ENCODE measurements at places on chromosomes 2 and 18.
A peak's percentile ranks its signal among the peaks of the same experiment; 100 is the strongest.

- DNase-seq, result no peak
Measured at GRCh38 chr18:79578396-79579260, 101.0 kb upstream of the CTDP1 start.

- DNase-seq, result no peak
Measured at GRCh38 chr2:86305195-86305914, 32.1 kb downstream of the REEP1 start.

- DNase-seq, result no peak
Measured at GRCh38 chr2:43303889-43304288, 77.5 kb upstream of the ZFP36L2 start.

DNA sequence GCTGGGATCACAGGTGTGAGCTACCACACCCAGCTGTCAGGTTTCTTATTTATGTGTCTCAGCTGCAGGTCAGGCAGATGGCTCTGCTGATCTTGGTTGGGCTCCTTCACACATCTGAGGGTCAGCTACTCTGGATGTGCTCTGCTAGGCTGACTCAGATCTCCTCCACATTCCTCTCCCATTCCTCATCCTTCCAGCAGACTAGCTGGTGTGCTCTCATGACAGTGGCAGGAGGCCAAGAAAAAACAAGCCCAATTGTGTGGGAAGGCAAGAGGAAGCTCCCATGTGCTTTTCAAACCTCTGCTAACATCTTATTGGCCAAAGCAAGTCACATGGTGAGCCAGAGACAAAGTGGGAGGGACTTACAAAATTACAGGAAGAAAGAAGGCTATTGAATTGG lies 11.7 kb upstream of the MSH6 start:
- peak; percentile 73 for DNase-seq

DNA sequence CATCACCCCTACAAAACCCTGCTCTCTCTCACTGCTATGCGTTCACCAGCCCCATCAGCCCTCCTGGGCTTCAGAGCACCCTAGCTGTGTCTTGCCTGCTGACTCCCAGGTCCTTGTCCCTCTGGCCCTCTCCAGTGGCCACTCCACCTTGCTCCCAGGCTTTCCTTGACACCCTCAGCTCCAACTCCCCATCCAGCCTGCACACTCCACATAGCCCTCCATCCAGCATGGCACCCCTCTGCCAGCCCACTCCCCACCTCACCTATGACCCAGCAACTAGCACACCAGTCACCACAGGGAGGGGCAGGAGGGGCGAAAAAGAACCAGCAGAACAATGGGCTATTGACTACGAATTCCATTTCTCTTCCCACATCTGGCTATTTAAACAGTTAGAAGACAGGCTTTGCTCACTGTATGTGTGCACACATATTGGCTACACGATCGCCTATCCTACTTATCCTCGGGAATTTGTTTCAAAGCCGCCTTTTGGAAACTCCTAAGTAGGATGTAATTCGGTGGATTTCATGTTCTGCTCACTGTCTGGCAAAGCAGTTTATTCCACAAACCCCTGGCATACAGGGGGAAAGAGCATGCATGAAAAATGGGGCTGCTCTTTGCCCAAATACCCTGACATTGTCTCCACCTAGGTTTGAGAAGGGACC lies 195.3 kb downstream of the SMAD2 start:
- DNase-seq, result no peak

GRCh38 chr18:76134628-76135027 lies 360.4 kb downstream of the ZNF516 start:
- DNase-seq, result no peak

DNA sequence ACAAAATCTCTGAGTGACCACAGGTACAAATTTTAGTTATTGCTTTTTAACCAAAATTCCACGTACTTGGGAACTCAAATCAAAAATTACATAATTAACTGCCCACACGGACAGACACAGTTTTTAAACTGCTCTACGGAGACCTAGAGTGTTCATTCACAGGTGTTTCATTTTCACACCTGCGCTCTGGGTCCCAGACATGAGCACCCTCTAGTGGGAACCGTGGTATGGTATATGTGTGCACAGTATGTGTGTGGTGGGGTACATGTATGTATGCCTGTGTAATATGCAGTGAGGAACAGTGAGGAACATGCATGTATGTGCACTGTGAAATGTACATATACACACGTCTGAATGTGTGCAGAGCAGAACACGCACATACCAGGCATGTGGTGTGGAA lies 65.0 kb downstream of the PPP4R1 start:
- DNase-seq, result no peak

GRCh38 chr2:233090879-233091278 lies 30.7 kb downstream of the INPP5D start:
- DNase-seq, result no peak

GRCh38 chr2:111062417-111062816 lies 58.3 kb upstream of the BCL2L11 start:
- no peak for DNase-seq

DNA sequence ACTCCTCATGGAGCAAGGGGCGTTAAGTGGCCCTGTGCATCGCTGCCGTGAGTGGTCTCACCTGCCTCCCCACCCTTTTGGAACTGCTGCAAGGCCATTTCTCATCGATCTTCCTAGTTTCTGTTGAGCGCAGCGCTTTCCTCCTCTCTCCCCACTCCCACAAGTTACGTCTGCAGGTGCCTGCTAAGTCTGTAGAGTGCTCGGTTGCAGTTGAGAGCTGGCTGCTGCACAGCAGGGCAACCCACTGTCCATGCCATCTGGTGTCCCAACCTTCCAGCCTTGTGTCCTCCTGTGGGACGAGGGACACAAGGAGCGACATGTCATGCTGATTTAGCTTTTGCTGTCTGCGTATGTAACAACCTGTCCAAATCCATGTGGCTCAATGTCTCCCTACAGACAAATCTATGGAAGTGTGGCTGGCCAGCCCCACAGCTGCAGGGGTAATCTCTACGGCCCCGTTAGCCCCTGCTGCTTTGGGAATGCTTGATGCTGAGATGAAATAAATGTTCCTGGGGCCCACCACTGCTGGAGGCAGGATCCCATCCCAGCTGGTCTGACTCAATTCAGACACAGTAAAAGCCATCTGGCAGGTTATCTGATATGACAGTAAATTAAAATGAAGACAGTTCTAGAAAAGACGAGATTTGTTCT lies 68.1 kb upstream of the TCF7L1 start:
- DNase-seq, result no peak

DNA sequence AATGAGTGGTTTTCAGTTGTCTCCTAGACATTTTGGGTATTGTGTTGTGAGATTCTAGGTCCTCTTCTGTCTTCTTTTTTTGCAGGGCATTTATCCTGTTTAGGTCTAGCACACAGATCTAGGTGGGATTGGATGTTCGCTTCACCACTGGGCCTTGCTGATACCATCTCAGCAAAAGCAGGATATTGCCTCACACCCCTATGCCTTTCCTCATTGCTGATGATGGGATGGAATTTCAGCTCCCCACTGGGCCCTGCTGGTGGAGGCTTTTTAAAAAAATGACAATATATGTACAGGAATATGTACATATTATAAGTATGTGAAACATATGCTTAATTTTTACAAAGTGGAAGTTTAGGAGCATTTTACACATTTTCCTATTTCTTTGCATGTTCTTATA lies 5.4 kb upstream of the TOGARAM2 start:
- DNase-seq, result no peak

GRCh38 chr18:78607221-78607620 lies 372.4 kb upstream of the SALL3 start:
- no peak for DNase-seq

DNA sequence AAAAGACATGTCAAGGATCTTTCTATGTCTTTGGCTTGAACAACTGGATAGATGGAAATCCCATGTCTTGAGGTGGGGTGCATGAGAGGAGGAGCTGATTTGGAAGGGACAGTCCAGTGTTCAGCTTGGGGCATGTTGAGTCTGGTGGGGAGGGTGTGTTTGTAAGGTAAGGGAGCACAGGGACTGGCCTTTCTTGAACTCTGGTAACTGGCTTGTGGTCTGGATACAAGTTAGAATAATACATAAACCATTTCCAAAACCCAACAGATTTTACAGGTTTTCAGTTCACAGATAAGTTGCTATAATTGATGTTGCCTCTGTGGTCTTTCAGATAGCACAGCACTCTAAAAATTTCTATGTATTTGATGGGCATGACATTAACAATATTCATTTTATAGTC lies 24.2 kb downstream of the RHBDD1 start:
- no peak for DNase-seq

DNA sequence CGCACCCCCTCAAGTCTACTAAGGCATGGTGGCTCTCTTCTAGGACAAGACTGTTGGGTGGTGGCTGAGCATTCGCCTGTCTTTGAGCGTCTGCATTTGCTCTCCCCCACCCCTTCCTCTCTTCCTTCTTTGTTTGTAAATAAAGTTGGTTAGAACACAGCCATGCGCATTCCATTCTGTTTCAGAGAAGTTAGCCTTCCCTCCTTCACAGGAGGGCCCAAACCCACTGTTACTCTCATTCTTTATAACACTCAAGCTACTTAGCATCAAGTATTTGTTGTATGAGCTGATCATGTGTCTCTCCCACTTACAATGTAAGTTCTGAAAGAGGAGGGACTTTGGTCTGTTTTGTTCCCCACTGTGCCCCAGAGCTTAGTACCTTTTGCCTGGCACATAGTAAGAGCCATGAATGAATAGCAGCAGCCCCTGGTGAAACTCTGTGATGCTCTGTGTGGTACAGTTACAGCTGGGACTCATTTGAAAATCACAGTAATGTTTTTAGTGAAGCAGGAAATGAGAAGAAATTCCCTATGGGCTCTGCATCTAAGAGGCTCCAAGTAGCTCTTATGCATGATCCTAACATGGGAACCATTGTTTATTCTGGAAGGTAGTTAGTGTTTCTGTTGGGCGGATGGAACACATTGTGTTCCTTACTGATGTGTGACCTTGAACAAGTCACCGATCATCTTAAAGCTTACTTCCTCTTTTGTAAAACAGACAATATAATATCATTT lies 7.7 kb downstream of the MGAT5 start:
- DNase-seq, result no peak

- no peak for DNase-seq
Measured at GRCh38 chr2:159506764-159507440, 109.4 kb downstream of the BAZ2B start.

DNA sequence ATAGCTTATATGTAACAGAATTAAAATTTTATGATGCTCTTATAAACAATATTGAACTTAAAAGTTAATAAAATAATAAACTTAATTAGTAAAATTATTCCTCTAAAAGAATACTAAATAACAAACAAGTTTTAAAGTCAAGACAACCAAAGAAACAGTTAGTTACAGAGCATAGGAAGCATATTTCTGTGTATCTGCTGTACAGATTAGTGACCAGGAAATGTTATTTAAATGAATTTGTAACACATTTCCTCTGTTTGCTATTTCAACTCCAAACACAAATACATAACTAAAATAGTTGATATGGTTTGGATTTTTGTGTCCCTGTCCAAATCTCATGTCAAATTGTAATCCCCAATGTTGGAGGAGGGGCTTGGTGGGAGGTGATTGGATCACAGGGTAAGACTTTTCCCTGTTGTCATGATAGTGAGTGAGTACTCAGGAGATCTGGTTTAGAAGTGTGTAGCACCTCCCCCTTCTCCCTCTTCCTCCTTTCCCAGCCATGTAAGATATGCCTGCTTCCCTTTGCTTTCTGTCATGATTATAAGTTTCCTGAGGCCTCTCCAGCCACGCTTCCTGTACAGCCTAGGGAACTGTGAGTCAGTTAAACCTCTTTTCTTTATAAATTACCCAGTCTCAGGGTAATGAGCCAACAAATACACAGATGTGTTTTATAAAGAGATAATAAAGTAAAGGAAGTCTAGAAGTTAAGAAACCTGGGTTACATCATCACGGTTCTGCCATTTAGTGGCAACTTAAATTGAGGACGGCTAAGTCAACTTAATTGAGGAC lies 51.8 kb downstream of the ROCK2 start:
- peak; percentile 78 for DNase-seq

- no peak for DNase-seq
Measured at GRCh38 chr2:197297772-197298318, 12.7 kb downstream of the ANKRD44 start.

GRCh38 chr2:18991177-18992168 lies 366.9 kb downstream of the OSR1 start:
- DNase-seq, result peak; percentile 89

GRCh38 chr18:49021433-49022129 lies 70.8 kb upstream of the SMAD7 start:
- no peak for DNase-seq

GRCh38 chr2:105919826-105920225 lies 175.1 kb downstream of the NCK2 start:
- DNase-seq, result peak; percentile 16

- no peak for DNase-seq
Measured at GRCh38 chr18:42765302-42765701, 350.2 kb downstream of the RIT2 start.

DNA sequence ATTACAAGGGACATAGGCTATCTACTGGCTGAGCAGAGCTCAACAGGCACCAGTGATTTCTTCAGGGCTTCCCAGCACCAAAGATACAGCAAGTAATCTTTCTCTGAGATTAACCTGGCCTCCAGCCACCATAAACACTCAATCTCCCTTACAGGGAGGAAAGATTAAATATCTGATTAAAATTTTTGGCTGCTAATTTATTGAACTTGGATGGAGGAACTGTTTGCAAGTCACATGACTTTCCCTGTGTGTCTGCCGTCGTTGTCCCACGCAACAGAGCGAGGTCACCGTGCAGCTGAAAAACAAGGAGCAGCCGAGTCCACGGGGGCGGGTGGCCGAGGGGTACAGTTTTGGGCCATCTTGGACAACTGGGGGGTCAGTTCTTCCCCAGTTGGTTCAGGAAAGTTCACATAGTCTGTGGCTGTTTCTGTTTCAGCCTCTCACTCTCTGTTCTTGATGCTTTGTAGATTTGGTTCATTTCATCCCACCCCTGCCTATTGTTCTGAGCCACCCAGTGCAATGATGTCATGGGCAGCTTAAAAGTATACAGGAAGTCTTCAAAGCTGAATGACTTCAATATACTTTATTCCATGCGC lies 186.8 kb upstream of the CTAGE1 start:
- no peak for DNase-seq

DNA sequence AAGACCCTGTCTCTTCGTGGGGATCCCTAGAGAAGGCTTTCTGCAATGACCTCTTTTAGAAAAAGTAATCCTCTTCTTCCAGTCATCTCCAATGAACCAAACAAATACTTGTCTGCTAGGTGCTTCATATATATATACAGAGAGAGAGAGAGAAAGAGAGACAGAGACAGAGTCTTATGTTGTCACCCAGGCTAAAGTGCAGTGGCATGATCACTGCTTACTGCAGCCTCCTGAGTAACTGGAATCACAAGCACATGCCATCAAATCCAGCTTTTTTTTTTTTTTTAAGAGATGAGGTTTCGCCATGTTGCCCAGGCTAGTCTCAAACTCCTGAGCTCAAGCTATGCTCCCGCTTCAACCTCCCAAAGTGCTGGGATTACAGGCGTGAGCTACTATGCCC lies 18.6 kb upstream of the PKDCC start:
- no peak for DNase-seq

Measured in AG09309 (cell line).